ENCODE measurements at places on chromosomes 5 and 9. TPM values are rescaled to one million over a fixed set of nuclear protein-coding genes. Genes with fewer than 3 reads are reported as not detected.

Gene SH3RF2
- 56.2 TPM for total RNA-seq

Gene FOXD4
- not detected for total RNA-seq

Gene PTPRD
- total RNA-seq, result 12.1 TPM

GRCh38 chr5:4905674-4906520 is 234.2 kb upstream of the ADAMTS16 start:
- peak; percentile 32 for DNase-seq

DNA sequence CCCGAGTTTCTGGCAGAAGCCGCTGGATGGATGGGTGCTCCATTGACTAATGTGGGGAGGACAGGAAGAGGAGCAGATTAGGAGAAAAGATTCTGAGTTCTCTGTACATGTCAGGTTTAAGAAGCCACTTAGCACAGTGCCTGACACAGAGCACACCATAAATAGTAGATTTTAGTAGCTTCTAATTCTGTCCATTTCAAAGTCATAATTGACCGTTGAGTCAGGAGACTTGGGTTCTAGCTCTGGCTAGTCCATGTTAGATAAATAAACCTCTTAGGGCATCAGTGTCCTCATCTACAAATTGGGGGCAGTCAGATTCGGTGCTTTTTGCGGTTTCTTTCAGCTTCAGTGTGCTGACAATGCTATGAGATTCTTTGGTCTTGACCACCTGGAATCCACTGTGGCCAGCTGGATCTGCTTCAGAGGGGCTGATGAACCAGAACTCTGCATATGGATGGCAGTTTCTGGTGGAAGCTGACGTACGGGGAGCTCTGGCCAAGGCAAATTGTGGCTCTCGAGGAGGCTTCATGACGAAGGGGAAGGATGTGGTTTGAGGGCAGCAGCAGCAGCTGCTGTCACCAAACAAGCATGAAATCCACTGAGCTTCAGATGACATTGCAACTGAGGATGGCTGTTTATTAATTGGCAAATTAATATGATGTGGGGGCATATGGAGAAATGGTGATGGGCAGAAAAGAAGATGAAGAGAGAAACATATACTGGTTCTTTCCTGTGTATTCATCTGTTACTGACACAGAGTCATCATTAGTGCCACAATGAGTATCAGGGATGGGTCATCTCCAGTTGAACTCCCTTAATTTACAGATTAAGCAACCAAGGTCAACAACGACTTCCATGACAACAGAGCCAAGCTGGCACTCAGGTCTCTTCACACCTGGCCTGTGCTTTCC is 134.4 kb downstream of the AOPEP start:
- DNase-seq, result no peak

DNA sequence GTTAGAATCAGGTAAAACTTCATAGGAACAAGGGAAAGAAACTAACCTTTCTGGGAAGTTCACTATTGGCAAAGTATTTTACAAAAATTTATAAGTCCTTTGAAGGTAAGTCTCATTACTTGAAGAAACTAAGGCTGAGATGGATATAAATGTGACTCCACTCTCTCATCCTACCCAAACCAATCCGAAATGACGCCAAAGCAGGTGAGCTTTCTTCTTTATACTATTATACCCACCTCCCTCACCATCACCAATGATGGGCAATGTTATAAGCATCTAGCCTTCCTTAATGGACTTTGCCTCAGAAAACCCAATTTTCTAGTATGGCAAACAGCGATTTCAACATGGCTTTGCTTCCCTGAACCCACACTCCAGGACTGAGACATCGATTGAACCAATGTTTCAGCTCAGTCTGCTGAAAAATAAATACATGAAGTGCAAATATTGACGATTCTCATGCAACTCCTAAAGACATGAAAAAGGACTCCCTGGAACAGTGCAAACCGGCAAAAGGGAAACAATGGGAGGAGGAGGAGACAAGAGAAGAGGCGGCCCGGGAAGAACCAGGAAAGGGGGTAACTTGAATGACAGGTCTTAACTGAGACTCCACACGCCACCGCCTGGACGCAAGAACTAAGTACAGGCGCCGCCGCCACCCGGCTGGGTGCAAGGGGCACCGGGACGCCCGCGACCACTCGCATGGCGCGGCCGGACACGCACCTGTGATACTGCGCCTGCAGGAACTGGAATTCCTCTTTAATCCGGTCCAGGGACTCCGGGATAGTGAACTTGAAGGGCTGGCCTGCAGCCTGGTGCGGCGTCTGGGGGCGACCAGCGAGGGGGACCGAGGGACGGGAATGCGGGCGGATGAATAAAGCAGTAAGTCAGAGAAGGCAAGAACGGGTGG is 2.5 kb downstream of the TLE1 start:
- DNase-seq, result peak; percentile 87

Data from left cardiac atrium (tissue), 4 donors.